ENCODE measurements at places on chromosomes 3 and 15.
A peak's percentile ranks its signal among the peaks of the same experiment; 100 is the strongest.

- peak; percentile 59 for DNase-seq
Observed at GRCh38 chr3:170584585-170585007, 1.3 kb downstream of the SLC7A14 start.

DNA sequence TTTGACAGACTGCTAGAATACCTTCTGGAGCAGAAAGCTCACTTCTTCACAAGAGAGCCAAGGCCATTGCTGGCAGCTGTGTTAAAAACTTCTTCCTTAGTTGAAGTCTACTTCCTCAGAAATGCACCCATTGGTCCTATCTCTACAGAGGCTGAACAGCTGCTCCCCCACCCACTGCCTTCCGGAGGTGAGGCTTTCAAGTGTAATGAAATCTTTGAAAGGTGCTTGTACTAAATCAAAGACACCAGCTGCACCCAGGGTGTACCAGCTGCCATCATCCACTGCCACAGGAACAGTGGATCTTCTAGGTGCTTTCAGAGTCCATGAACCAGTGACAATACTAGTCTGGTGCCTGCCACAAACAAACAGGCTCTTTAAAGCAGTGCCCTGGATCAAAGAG lies 26.4 kb upstream of the HERC1 start:
- peak; percentile 42 for DNase-seq

GRCh38 chr3:152193673-152194267 lies 75.0 kb upstream of the MBNL1 start:
- no peak for DNase-seq

GRCh38 chr3:185931777-185932612 lies 5.8 kb downstream of the TRA2B start:
- DNase-seq = no peak

- no peak for DNase-seq
Observed at GRCh38 chr15:83435782-83436181, 11.4 kb upstream of the SH3GL3 start.

- DNase-seq = no peak
Observed at GRCh38 chr3:95627293-95627692, 1187.1 kb upstream of the EPHA6 start.

- DNase-seq = no peak
Observed at GRCh38 chr3:49668861-49669260, 5.3 kb upstream of the APEH start.

GRCh38 chr15:62647202-62647842 lies 395.2 kb upstream of the TPM1 start:
- DNase-seq = no peak

- no peak for DNase-seq
Observed at GRCh38 chr15:32853592-32853991, 135.8 kb downstream of the GREM1 start.

DNA sequence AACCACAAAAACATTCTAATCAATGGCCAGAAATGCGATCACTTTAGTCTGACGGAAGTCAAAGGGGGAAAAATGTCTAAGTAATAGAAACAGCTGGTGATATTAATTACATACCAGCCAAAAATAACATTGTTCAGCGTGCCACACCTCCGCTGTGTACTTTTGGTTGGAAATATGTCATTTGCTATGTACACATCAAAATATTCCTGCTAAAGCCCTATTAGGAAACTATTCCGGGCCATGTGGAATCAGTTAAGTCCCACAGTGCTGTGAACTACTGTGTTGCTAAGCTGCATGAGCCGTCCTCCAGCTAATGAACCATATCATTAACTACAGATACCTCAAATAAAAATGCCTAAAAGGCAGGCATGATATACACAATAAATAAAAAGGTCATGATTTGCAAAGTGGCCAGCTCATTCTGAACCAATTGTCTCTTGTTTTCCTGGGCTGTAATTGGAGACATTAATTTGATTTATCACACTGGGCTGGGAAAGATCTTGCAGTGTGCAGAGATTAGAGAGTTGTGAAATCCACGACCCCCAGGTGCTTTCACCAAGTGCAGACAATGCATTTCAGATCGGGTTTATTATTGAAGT lies 200.5 kb upstream of the LRTM1 start:
- no peak for DNase-seq

DNA sequence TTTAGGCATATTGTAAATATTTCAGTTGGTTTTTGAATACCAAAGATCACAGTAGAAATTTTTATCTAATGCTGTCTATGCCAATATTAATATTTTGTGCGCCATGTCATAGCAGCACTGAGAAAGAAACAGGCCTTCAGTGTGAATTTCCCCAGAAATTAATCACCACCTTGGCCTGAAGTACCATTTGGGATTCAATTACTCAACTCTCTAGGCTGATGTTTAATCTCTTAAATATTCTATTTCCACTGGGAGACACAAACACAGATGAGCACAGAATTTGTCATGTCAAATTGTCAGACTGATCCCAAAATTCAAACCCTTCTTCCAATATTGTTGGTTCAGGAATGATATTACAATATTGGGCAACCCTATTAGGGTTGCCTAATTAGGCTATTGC lies 509.3 kb downstream of the ROBO1 start:
- DNase-seq = no peak

DNA sequence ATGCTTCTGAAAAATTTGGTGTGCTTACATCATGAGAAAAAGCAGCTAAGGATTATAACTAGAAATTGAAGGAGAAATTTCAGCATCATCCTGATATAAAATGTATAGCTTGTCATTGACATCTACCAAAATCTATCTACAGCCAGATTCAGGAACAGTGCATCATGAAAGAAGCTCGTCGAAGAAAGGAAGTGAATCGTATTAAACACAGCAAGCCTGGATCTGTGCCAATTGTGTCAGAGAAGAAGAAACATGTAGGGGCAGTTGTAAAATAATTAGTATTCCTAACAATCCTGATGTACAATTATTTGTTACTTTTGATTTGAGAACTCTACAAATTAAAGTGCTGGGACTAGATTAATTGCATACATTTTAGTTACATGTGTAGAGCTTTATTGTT lies 37.2 kb downstream of the AP4E1 start:
- no peak for DNase-seq

GRCh38 chr3:140274429-140274828 lies 339.4 kb downstream of the CLSTN2 start:
- no peak for DNase-seq

DNA sequence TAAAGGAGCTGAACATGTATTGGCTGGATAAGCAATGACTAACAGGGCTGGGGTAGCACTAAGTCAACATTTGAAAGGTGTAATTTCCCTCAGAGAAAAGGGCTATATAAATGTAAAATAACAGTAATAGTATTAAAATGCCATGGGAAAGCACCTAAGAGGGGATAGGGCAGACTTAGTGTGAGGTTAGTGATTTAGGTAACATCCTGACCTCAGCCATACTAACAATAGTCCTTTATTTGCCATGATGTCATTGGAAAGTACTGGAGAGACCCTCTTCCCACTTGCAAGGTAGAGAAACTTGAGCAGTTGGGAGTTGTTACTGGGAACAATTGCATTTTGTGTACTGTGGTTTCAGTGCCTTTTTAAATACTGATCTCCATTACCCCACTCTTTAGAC lies 103.4 kb downstream of the LSAMP start:
- DNase-seq = no peak

DNA sequence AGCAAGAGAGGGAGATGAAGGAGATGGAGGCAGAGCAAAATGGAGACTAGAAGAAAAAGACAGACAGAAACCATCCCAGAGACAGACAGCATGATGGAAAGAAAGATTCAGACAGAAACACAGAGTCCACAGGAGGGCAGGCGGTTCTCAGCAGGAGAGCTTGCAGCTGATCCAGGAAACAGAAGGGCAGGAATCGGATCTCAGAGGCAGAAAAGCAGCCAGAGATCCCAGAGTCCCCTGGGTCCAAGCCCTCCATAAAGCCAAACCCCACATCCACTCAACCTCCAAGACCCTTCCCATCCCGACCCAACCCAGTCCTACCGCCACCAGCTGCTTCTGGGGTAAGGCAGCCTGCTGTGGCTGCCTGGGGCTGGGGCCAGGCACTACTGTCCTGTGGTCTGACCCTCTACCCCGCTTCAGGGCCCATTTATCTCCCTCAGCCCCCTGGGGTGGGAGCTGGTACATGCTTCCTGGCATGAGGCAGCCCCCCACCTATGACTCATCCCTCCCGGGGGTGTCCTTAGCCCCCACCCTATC lies at the start of gene UCN2:
TSS of gene UCN2 (minus strand) at position 400 of the 537 bp plus-strand sequence. CDS start 657 bp downstream, outside the sequence.
- DNase-seq = no peak

- DNase-seq = no peak
Observed at GRCh38 chr3:43499256-43499655, 122.6 kb downstream of the ANO10 start.

DNA sequence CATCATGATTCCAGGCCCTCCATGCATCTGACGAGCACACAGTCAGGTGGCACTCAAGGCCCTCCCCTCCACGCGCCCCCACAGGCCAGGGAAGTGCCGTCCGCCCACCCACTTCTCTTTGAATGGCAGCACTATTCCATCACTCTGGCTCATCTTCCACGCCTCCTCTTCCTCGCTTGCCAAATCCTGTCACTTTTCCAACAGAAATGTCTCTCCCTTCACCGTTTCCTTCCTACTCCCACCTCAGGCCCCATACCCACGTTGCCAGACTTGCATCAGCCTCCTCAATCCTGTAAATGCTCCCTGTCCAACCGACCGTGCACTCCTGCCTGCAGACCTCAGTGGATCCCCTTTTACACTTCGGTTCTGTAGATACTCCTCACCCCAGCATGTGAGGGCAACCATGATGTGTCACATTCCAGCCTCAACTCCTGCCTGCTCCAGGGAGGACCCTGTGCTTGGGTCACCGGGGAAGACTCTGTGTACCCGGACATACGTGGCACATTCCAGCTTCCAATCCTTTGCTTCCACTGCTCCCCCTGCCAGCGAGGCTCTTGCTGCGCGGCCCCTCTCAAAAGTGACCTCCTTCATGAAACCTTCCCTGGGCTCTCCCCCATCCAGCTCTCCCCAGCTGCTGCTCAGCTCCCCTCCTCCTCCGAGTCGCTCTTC lies 29.6 kb downstream of the ADCY5 start:
- DNase-seq = no peak

- no peak for DNase-seq
Observed at GRCh38 chr3:182259579-182259978, 533.7 kb upstream of the ATP11B start.
